ENCODE measurements at places on chromosomes 2 and 18. TPM values are rescaled to one million over a fixed set of nuclear protein-coding genes. Genes with fewer than 3 reads are reported as not detected.

Gene SLC9A2
- polyA plus RNA-seq: not detected

Gene SP5
- not detected for polyA plus RNA-seq

Gene AFF3
- 85.9 TPM for polyA plus RNA-seq

Gene MC2R
- not detected for polyA plus RNA-seq

Gene STRN
- polyA plus RNA-seq: 12.2 TPM

Gene PIEZO2
- polyA plus RNA-seq: not detected

Gene GALNT14
- 0.68 TPM for polyA plus RNA-seq

Gene CTAGE1
- polyA plus RNA-seq: not detected

Gene ARL4C
- polyA plus RNA-seq: 20.6 TPM

Gene DUSP19
- polyA plus RNA-seq: 0.50 TPM

Gene DHRS9
- 3.3 TPM for polyA plus RNA-seq

Gene PXDN
- 0.16 TPM for polyA plus RNA-seq

Gene SPDYA
- polyA plus RNA-seq: 0.30 TPM

Gene TDRD15
- 0.34 TPM for polyA plus RNA-seq

Measured in IgD-negative memory B cell (primary cell).